ENCODE measurements at places on chromosomes 1 and 21.
A peak's percentile ranks its signal among the peaks of the same experiment; 100 is the strongest.

GRCh38 chr1:8814865-8815264, 2.6 kb downstream of the RERE start:
- H3K27me3 ChIP-seq = no peaks in the 10 kb centered on the region
- no peaks in the 10 kb centered on the region for H3K36me3 ChIP-seq
- H3K4me3 ChIP-seq = no peak overlapping the region

DNA sequence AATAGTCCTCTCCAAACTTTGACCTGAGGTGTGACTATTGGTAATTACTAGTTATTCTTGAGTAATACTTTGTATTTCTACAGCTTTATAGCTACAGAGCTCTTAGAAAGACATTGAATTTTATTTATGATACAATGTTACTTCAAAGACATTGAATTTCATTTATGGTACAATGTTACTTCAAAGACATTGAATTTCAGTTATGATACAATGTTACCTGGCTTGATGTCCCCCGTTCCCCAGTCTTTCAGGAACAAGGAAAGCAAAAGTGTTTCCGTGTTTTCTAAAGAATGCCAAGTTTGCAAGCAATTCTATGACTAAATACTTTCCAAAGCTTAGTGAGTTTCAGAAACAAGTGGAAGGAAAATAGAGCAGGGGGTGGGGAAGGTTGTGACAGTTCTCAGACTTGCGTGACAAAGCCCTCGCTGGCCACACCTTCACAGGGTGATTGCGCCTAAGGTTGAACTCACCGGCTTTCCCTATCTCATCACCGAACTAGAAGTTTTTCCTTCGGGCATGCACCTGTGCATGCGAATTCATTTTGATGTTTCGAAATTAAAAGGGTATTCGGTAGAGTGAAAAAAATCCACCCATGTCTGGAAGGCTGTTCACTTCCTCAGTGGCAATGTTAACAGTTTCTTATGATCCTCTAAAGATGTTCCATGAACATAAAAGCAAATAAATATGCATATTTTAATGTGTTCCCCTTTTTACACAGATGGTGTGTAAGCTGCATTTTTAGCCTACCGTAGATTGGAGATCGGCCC, 909 bp upstream of the PAXBP1 start:
- peak overlapping the region; percentile 67 for H3K27ac ChIP-seq
- peaks cover 4% of the 10 kb centered on the region for H3K4me1 ChIP-seq
- H3K36me3 ChIP-seq = peaks cover 4% of the 10 kb centered on the region
- peak overlapping the region; percentile 87 for H3K4me3 ChIP-seq
- peak; percentile 38 for DNase-seq

- no peaks in the 10 kb centered on the region for H3K36me3 ChIP-seq
- H3K4me1 ChIP-seq = peaks cover 12% of the 10 kb centered on the region
- peak overlapping the region; percentile 73 for H3K4me3 ChIP-seq
- H3K27me3 ChIP-seq = peaks cover 7% of the 10 kb centered on the region
- peak; percentile 12 for DNase-seq
Observed at GRCh38 chr1:226870026-226870400, 403 bp upstream of the PSEN2 start.

DNA sequence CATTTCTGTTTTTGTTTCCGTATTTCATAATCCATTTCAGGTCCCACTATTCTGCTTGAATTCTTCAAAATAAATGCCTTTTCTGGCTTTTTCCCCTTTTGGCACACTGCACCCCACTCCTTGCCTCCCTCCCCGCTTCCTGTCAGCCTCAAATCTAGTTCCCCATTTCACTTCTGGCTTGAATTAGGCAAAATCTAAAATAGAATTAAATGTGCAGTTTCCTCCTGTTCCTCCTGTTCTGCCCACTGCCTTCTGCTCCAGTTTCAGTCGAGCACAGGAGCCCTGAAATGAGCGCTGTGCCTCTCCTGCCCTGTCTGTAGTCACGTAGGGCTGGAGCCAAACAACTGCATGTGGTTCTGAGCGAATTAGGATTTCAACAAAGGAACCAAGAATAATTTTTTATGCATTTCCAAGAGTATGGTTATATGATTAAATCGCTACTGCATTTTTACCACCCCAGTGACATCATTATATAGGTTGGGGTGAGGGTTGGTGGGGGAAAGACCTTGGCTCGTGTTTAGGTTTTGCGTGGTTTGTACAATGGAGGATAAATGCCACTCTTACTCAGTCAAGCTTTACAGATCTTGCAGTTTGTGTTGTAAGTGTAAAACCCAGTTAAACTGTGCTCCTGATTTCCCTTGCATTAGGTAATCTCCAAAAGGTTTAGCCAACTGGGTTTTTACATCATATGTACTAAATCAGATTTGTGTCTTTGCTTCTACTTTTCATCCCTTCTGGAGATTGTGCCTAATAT, 114.9 kb downstream of the VPS13D start:
- H3K4me3 ChIP-seq = no peak overlapping the region
- H3K27me3 ChIP-seq = no peaks in the 10 kb centered on the region
- H3K36me3 ChIP-seq = peaks cover 20% of the 10 kb centered on the region
- no peak for DNase-seq

GRCh38 chr1:205026181-205026580, 16.8 kb upstream of the CNTN2 start:
- H3K27ac ChIP-seq = no peak overlapping the region
- no peak for DNase-seq
- H3K36me3 ChIP-seq = no peaks in the 10 kb centered on the region

DNA sequence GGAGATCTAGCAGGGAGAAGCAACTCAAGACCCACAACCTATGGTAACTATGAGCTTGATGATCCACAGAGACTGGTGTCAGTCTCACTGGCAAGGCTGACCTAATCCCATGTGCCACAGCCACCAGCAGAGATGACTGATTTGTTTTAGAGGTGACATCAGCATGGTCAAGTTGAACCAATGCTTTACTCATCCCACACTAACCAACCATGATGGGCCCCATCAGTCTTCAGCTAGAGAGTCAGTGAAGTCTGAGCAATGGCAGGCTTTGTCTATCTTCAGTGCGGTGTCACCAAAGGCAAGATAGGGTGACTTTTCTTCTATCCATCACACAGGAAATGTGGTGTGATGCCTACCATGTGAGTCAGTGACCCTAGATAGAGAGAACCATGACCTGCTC, 1470.7 kb downstream of the NCAM2 start:
- no peak overlapping the region for H3K27ac ChIP-seq
- no peak overlapping the region for H3K4me3 ChIP-seq
- H3K27me3 ChIP-seq = no peaks in the 10 kb centered on the region
- no peaks in the 10 kb centered on the region for H3K4me1 ChIP-seq
- no peak for DNase-seq

- H3K27ac ChIP-seq = no peak overlapping the region
- no peaks in the 10 kb centered on the region for H3K4me1 ChIP-seq
- no peaks in the 10 kb centered on the region for H3K36me3 ChIP-seq
- H3K27me3 ChIP-seq = no peaks in the 10 kb centered on the region
Observed at GRCh38 chr21:46009951-46010705, 28.6 kb downstream of the COL6A1 start.

GRCh38 chr21:41552254-41552653, 44.3 kb upstream of the TMPRSS2 start:
- H3K4me1 ChIP-seq = no peaks in the 10 kb centered on the region
- H3K27ac ChIP-seq = no peak overlapping the region
- H3K36me3 ChIP-seq = no peaks in the 10 kb centered on the region
- peaks cover 6% of the 10 kb centered on the region for H3K27me3 ChIP-seq
- DNase-seq = no peak

DNA sequence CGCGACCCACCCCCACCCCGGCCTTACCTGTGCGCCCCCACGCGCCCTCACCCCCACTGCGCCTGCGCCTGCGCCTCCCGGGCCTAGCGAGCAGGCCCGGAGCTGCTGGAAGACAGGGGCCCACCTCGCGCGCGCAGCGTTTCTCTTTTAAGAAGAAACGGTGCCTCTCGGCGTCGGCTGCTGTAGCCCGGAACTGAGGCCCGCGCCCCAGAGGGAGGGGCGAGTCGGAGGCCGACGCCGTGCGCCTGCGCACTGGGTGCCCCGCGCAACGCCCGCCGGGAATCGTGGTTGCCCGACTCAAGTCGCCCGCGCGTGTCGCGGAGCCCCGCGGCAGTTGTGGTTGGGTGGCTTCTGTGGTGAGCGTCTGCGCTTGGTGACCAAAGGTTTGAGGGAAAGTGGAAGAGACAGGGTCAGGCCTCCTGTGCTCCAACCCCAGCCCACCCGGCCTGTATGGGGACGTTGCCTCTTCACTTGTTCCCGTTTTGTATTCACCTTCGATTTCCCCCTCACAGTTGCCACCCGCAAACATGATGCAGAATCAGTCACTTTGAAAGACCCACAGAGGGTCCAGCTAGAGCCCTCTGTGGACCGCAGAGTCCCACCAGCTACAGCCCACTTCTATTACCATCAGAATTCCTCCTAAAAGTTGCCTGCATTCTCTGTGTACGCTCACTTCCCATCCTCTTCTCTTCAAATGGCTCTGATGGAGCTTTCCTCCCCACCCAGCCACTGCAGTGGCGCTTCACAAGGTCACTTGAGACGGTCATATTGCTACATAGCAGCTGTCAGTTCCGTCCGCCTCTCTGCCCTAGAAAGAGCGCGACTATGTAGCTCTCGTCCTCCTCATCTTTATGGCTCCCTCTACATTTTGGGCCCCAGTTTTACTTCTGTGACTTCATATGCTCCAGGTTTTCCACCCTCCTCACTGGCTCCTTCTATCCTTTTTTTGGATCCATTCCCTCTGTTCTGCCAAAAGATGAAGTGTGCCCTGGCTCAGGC, at the start of gene ZNF692:
Gene ZNF692, minus strand, starts transcription at position 195 of the 999 bp plus-strand sequence. CDS start 776 bp downstream, outside the sequence.
- H3K27me3 ChIP-seq = no peaks in the 10 kb centered on the region
- H3K36me3 ChIP-seq = no peaks in the 10 kb centered on the region
- H3K4me3 ChIP-seq = peak within 1 kb of the TSS; percentile 67

DNA sequence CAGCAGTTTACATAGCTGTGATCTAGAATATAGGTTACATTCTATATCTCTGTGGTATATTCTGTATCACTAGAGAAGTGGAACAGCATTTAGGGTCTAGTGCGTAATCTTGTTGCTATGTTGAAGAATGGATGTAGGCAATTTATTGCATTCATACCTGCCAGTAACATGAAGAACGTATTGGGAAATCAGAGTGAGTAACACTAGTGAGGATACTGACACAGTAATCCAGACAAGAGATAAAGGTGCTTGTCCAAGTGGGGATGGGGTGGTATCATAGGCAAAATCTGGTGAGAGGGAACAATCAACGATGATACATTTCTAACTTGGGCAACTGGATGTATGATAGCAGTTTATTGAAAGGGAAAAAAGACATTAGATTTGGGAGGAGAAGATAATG, 9.8 kb downstream of the PPP2R5A start:
- H3K36me3 ChIP-seq = no peaks in the 10 kb centered on the region
- no peak overlapping the region for H3K4me3 ChIP-seq
- H3K4me1 ChIP-seq = peaks cover 5% of the 10 kb centered on the region
- H3K27ac ChIP-seq = no peak overlapping the region
- no peaks in the 10 kb centered on the region for H3K27me3 ChIP-seq

DNA sequence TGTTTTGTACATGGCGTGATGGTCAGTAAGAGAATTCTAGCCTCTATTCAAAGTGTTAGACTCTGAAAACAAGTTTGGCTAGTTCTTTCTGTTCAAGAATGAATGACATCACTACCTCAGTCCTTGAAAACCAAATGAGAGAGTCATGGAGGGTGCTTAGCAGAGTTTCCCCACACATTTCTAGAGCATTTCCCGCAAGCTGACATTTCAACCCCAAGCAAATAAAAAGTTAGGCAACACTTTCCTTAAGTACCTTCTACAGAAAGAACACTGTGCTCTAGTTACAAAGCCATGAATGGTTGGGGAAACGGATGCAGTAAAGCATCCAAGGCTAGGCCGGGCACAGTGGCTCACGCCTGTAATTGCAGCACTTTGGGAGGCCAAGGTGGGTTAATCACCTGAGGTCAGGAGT, 47.9 kb upstream of the SLC44A3 start:
- H3K36me3 ChIP-seq = no peaks in the 10 kb centered on the region
- no peak overlapping the region for H3K27ac ChIP-seq
- no peak overlapping the region for H3K4me3 ChIP-seq
- H3K27me3 ChIP-seq = no peaks in the 10 kb centered on the region

GRCh38 chr1:223114871-223115270, 28.2 kb downstream of the TLR5 start:
- H3K4me1 ChIP-seq = no peaks in the 10 kb centered on the region
- no peak overlapping the region for H3K27ac ChIP-seq
- peaks cover 12% of the 10 kb centered on the region for H3K27me3 ChIP-seq
- no peak overlapping the region for H3K4me3 ChIP-seq

- no peaks in the 10 kb centered on the region for H3K36me3 ChIP-seq
- H3K4me3 ChIP-seq = no peak overlapping the region
- no peak overlapping the region for H3K27ac ChIP-seq
Observed at GRCh38 chr21:42965211-42965560, 9.2 kb upstream of the PKNOX1 start.

GRCh38 chr1:168863772-168864171, 134.8 kb upstream of the DPT start:
- H3K27ac ChIP-seq = no peak overlapping the region
- DNase-seq = no peak
- no peaks in the 10 kb centered on the region for H3K27me3 ChIP-seq
- no peaks in the 10 kb centered on the region for H3K4me1 ChIP-seq
- no peak overlapping the region for H3K4me3 ChIP-seq
- no peaks in the 10 kb centered on the region for H3K36me3 ChIP-seq

DNA sequence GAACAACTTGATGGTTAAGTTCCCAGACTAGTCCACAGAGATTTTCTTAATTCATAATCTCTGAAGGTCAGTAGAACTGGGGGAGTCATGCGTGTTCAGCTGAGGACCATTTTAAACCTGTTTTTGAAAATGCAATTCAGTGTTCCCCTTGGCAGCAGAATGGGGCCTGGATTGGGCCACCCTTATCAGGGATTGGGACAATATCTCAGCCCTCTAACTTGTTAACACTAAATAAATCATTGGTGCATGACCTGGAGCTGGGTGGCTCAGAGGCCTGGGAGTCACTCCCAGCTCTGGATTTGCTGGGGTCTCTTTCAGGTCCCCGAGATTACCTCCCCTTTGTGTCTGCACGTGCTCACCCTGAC, 55.3 kb downstream of the MRPS6 start:
- no peak overlapping the region for H3K4me3 ChIP-seq
- peaks cover 31% of the 10 kb centered on the region for H3K4me1 ChIP-seq
- DNase-seq = no peak
- no peaks in the 10 kb centered on the region for H3K36me3 ChIP-seq
- no peak overlapping the region for H3K27ac ChIP-seq

DNA sequence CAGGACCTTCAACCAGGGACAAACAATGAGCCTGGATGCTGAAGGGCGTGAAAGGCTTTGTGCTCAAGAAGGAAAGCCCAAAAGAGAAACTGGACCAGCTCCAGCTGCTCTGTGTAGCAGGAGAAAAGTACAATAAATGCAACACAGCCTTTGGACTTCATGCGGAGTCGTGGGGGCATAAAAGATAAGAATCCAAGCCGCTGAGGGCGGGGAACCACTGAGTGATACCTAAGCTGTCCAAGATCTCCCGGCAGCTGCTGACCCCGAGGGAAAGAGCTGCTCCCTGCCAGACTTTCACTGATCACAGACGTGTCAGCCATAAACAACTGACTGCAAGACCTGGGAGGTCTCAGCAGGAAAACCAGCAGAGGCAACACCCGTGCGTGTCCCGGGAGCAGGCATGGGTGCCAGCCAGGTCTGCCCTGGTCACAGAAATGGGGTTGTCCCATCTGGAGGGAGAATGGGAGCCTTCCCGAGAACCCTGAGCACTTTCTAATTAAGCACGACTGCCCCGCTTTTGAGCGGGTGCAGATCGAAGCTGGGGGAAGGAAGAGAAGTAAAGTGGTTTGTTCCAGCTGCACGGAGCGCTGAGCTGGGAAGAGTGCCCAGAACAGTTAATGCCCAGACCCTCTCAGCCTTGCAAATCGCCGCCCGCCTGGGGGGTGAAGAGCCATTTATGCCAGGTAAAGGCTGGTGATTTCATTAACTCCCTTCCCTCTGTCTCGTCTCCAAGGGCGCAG, 68.3 kb upstream of the TARDBP start:
- no peak overlapping the region for H3K4me3 ChIP-seq
- H3K4me1 ChIP-seq = peaks cover 12% of the 10 kb centered on the region
- H3K36me3 ChIP-seq = no peaks in the 10 kb centered on the region
- DNase-seq = peak; percentile 16
- no peak overlapping the region for H3K27ac ChIP-seq

GRCh38 chr1:206696812-206697585, 12.3 kb downstream of the MAPKAPK2 start:
- no peaks in the 10 kb centered on the region for H3K27me3 ChIP-seq
- DNase-seq = no peak
- no peaks in the 10 kb centered on the region for H3K36me3 ChIP-seq
